ENCODE measurements at places on chromosomes 3 and 15. TPM values are rescaled to one million over a fixed set of nuclear protein-coding genes. Genes with fewer than 3 reads are reported as not detected.

GRCh38 chr15:52790169-52790708 lies at the start of gene ONECUT1:
TSS of gene ONECUT1 (minus strand) at chr15:52790336. CDS start at chr15:52789884, 452 bp downstream.
- peak; percentile 75 for DNase-seq
- peak within 1 kb of the TSS; percentile 67 for H3K4me3 ChIP-seq
- H3K4me1 ChIP-seq = peaks cover 23% of the 10 kb centered on the region
- H3K36me3 ChIP-seq = no peaks in the 10 kb centered on the region
- no peak within 1 kb of the TSS for H3K27ac ChIP-seq

RTP3 gene
- total RNA-seq = not detected

DNA sequence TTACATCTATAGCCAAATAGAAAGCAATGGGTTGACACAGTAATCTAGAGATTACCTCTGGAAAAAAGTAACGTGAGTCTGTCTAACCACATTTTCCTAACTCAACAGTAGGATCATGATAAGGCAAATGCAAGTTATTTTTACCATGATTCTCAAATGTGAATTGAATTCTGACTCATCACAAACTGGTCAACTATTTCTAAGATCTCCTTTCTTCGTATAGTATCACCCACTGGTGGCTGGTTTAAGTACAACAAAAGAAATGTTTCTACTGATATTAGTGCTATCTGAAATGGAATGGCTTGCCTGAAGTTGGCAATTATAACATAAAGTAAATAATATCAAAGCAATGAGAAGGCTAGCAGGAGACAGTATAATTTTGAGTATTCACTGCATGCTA lies 102.2 kb downstream of the ABI3BP start:
- H3K27ac ChIP-seq = no peak overlapping the region
- H3K4me3 ChIP-seq = no peak overlapping the region
- no peaks in the 10 kb centered on the region for H3K27me3 ChIP-seq
- no peaks in the 10 kb centered on the region for H3K36me3 ChIP-seq
- H3K4me1 ChIP-seq = no peaks in the 10 kb centered on the region
- no peak for DNase-seq

LRRIQ4 gene
- total RNA-seq = not detected

A4GNT gene
- total RNA-seq = not detected

RPL15 gene
- 1,045 TPM for total RNA-seq

DNA sequence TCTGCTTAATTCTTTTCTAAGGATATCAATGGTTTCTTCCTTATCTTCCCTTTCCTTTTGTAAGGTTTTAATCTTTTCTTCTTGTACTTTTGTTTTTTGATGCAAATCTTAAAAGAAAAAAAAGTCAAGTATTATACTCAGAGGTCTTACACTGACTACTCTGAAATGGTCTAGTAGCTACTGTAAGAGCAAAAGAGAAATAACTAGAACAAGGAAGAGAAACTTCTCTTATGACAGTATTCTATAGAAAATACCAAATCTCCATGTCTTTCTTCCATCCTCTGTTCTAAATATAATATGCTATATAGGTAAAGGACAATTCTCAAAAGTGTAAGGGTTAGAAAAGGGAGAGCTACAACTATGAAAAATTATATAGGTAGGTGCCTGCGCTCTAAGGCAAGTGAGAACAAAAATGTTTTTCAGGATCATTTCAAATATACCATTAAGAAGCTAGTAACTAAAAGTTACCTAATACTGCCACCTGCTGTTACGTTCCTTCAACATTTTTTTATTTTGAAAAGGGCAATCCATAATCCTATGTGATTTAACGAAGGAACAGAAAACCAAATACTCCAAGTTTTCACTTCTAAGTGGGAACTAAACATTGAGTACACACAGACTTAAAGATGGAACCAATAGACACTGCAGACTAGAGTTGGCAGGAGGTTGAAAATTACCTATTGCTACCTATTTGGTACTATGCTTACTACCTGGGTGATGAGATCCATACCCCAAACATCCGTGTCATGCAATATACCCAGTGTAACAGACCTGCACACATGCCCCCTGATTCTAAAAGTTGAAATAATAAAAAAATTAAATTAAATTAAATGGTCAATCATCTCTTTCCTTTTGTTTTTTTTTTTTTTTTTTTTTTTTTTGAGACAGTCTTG lies 36.7 kb downstream of the CIP2A start:
- no peaks in the 10 kb centered on the region for H3K27me3 ChIP-seq
- H3K36me3 ChIP-seq = no peaks in the 10 kb centered on the region
- no peak for DNase-seq
- no peak overlapping the region for H3K27ac ChIP-seq

TCTA gene
- total RNA-seq = 11.4 TPM

DNA sequence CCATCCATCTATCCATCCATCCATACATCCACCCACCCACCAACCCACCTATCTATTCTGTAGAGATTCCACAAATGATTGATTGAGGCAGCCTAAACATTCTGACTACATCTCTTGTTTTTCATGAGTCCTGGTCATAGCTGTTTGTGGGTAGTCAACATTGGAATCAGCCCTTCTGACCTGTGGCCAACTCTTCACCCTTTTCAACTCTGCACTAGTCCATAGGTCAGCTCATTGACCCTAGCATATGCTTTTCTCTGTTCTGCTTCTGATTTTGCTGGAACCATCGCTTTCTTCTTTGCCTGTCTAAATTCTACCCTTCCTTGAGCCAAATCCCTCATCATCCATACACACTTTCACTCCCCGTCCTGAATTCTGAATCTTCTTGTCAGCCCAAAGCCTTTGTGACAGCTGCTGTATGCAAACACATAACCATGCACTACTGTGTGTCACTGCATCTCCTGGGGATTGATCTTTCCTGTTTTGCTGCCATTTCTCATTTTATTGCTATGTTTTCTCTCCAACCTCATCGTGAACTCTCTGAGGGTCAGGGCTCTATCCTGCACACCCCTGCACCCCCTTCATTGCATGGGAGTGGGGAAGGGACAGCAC lies 16.8 kb upstream of the KCTD6 start:
- no peak for DNase-seq
- no peak overlapping the region for H3K27ac ChIP-seq
- H3K4me3 ChIP-seq = no peak overlapping the region
- H3K4me1 ChIP-seq = no peaks in the 10 kb centered on the region

ROPN1B gene
- 0.46 TPM for total RNA-seq

DNA sequence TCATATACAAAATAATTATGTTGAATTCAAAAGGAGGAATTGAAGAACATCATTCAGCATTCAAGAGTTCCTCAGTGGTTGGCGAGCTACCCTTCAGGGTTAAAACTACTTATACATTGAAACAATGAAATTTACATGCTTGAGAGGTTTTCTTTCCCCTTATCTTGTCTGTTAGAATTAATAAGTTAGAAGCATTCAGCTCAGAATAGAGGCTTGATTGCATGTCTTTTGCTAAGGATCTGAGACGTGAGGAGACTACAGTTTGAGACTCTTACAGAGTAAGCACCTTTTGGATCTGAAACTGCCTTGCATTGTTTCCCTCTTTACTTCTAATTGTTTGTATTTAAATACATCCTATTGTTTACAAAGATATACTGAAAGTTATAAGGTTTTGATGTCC lies 157.6 kb downstream of the NSUN3 start:
- H3K27ac ChIP-seq = no peak overlapping the region
- DNase-seq = no peak
- H3K4me1 ChIP-seq = no peaks in the 10 kb centered on the region
- H3K27me3 ChIP-seq = no peaks in the 10 kb centered on the region

MUC4 gene
- not detected for total RNA-seq

DNA sequence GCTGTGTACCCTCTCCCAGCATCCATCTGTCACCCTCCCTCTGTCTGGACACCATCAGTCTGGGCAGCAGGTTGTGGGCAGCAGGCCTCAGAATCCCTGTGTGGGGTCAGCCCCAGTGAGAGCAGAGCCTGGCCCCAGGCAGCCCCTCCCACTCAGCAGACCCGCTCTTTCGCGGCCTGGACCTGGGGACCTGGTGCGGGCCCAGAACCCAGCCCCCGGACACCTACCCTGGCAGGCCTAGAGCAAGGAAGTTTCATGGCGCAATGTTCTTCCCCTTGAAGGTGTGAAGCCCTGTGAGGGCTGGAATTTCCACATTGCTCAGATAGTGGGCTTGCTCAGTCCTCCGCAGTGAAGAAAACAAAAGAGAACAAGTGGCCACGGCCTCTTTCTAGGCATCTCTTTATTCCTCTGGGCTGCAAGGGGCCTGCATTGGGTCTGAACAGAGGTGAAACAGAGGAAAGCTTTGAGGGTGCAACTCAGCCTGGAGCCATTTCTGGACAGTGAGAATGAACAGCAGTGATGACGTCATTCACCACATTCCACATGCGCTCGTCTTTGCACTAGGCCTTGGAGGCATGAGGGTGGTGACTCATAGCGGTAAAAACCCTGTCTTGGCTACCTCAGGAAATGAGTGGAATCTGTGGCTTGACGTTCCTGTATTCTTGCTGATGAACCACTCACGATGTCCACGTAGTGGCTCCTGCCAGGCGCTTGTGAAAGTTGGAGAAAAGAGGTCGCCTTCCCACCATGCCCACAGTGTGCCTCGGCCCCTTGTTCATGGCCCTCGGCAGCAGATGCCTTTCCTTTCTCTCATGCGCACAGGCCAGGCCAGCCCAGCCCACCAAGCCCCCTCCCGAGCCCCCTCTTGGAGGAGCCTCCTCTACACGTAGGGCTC lies 66.1 kb downstream of the SLC30A4 start:
- H3K36me3 ChIP-seq = no peaks in the 10 kb centered on the region
- no peak overlapping the region for H3K4me3 ChIP-seq
- peak; percentile 48 for DNase-seq
- H3K4me1 ChIP-seq = peaks cover 4% of the 10 kb centered on the region
- no peak overlapping the region for H3K27ac ChIP-seq
- H3K27me3 ChIP-seq = no peaks in the 10 kb centered on the region

DNA sequence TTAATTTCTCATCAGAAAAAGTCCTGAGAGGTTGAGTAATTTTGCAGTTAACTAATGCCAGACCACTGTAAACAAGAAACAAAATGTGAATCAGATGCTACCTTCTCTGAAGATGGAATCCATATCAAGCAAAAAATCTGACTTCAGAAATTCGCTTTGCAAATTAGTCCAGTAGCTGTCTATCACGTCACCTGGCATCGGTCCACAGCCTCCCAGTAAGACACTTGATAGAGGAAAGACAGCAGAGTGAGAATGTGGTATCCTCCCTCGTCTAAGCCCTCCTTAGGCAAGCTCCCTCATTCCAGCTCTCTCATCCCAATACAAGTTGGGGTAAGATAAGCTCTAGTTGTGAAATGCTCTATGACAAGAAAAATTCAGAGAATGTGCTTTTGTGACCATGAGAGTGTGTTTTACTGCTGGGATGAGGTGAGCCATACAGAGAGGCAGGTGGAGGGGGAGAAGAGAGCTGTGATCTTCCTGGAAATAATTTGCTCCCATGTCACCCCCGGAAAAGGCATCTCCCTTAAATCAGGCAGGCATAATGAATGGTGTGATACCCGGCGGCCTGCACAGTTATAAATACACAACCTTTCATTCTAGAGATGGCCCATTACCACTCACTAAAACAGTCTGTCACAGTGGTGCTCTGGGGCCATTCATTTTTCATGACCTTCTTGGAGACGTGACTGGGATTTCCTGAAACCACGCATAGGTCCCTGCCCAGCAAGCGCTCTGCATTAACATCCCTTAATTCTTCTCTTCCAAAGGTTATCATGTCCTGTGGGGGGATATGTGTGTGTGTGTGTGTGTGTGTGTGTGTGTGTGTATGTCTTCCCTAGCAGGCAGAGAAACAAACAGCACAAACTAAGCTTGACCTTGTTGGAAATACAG lies 602.0 kb upstream of the KCNMB2 start:
- H3K4me1 ChIP-seq = peaks cover 13% of the 10 kb centered on the region
- peak; percentile 59 for DNase-seq
- no peak overlapping the region for H3K27ac ChIP-seq
- H3K27me3 ChIP-seq = no peaks in the 10 kb centered on the region
- no peaks in the 10 kb centered on the region for H3K36me3 ChIP-seq

DNA sequence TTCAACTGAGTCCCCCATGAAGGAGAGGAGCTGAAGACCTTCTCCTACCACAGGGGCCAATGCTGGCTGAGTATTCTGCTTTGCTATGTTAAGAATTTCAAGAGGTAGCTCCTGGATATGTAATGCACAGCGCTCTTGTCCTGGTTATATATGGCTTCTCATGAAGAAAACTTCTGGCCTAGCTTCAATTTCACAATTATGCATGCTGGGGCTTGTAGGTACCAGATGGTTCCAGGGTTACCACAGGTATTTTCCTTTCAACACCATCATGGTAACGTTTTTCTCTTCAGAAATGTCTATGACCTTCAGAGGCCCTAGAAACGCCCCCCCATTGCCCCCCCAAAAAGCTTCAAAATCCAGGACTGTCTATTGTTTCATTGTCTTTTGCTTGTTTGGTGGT lies 311.7 kb upstream of the ICE2 start:
- no peaks in the 10 kb centered on the region for H3K36me3 ChIP-seq
- H3K4me1 ChIP-seq = no peaks in the 10 kb centered on the region
- no peaks in the 10 kb centered on the region for H3K27me3 ChIP-seq
- no peak for DNase-seq

GRCh38 chr15:45198337-45199135 lies 10.8 kb upstream of the SHF start:
- peak; percentile 96 for DNase-seq
- H3K27me3 ChIP-seq = no peaks in the 10 kb centered on the region
- peak overlapping the region; percentile 99 for H3K27ac ChIP-seq
- H3K4me1 ChIP-seq = peaks cover 3% of the 10 kb centered on the region
- no peaks in the 10 kb centered on the region for H3K36me3 ChIP-seq
- H3K4me3 ChIP-seq = peak overlapping the region; percentile 91

DNA sequence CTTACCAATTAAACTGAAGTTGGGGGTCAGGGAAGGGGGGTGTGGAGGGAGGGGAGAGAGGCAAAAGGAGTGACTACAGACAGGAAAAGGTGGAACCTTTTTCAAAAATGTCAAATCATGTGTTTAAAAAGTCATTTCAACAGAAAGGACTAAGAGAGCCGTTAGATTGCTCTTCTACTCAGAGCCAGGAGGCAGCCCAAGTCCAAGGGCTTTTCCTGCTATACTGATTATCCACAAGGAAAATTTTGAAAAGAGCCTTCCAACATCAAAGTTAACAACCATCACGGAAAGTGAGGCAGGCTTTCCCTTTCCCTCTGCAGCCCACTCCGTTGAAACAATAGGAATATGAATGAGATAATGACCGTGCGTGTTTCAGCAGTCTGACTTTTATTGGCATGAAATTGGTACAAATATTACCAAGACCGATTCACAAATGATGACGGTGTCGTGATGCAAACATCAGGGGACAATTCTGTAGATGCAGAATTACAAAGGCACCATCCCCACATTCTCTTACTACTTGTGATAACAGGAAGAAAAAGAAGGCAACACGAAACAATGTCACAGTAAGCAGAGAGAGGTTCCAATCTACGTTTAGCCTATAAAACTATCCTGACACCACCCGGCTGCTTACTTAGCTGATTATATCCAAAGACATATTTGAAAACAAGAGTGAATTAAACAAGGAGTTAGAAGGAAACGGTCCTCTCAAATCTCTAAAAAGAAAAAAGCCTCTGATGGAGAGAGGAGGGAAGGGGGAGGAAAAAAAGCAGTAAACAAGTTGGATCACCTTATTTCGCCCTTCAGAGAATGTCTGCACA lies 453.7 kb downstream of the FOXP1 start:
- no peaks in the 10 kb centered on the region for H3K27me3 ChIP-seq
- H3K4me1 ChIP-seq = peaks cover 45% of the 10 kb centered on the region
- H3K36me3 ChIP-seq = no peaks in the 10 kb centered on the region
- peak overlapping the region; percentile 58 for H3K27ac ChIP-seq
- no peak for DNase-seq
- H3K4me3 ChIP-seq = peak overlapping the region; percentile 63

GRCh38 chr3:132723024-132723950 lies 1.1 kb upstream of the NPHP3 start:
- no peak for DNase-seq
- H3K27ac ChIP-seq = peak overlapping the region; percentile 84
- H3K36me3 ChIP-seq = peaks cover 13% of the 10 kb centered on the region
- H3K4me1 ChIP-seq = peaks cover 30% of the 10 kb centered on the region
- H3K27me3 ChIP-seq = no peaks in the 10 kb centered on the region
- peak overlapping the region; percentile 79 for H3K4me3 ChIP-seq

SENP8 gene
- total RNA-seq = 5.0 TPM
